ENCODE measurements at places on chromosomes 6 and 20.

DNA sequence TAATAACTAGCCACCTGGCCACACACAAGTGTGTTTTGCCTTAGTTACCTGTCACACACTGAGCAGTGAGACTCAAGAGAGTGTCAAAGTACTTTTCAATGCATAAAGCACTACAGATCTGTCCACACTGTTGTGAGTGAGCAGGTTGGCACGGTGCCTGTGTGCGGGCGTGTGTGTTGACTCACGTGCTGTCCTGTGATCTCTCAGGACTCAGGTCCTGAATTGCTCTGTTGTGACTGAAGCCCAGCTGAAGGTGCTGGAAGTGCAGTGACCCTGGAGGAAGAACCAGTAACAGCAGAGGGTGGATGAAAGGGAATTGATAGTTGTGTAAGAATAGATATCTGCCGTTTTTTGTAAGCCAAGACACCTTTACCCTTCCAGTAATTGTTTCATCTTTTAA lies 18.3 kb downstream of the SLC16A10 start:
- DNase-seq: peak; percentile 10

DNA sequence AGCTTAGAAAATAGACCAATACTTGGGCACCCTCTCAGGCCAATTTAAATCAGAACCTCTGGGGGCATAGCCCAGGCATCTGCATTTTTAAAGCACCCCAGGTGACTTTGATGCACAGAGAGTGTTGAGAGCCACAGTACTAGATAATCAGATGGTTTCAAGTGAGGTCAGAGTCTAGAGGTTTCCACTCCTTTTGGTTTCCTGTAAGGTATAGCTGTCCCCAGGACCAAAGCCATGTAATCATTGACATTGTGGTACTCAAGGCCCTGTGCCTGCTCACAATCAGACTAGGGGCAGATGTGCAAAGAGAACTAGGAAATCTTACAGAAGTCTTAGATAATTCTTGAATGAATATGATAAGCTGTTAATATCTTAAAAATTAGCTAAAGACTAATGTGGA lies 9.1 kb downstream of the FILIP1 start:
- no peak for DNase-seq

DNA sequence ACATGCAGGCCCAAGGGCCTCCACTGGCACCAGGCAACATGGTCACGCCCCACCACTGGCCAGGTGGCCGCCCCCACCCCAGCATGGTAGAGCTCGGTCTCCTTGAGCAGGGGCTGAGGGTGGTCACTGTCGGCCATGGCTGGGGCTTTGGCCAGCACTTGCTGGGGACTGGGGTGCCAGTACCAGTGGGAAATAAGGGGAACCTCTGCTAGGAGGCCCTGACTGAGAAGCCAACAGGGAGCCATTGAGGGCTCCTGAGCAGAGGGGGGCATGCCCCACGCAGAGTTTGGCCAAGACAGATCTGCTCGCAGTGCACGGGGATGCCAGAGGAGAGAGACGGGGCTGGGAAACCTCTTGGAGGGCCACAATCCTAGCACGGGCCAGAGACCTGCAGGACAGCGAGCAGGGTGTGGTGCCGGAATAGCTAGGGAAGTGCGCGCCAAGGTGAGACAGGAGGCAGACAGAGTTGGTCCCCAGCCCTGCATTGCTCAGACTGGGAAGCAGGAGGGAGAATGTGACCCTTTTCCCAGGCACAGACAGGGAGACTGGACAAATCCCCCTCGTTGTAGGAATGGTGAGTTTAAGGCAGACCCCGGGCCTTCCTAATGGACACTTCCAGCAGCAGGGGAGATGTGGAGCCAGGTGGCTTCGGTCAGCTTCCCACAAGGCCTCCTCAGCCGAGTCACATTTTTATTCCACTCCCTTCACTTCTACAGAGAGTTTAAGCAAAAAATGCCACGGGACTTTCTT lies 179.0 kb upstream of the CST7 start:
- no peak for DNase-seq

DNA sequence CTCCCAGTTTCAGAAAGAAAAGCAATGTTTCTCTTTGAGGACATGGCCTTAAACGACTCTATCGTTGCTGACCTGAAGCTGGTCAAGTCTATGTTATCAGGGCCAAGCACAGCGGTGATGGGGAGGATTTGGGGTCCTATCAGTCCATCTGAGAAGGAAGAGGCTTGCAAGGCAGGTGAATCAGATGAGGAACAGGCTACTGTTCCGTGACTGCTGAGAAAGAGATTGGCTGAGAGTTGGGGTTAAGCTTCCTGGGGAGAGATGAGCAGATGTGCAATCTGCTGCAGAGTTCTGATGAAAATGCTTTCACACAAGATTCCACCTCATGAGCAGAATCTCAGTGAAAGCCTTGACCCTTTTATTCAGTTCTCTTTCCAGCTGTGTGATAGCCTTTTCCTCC lies 168.3 kb upstream of the STMND1 start:
- DNase-seq: no peak

GRCh38 chr6:17987447-17987696 lies at the start of gene KIF13A:
Gene KIF13A (minus strand): TSS chr6:17987635. CDS start chr6:17987463, 172 bp downstream.
- no peak for DNase-seq

DNA sequence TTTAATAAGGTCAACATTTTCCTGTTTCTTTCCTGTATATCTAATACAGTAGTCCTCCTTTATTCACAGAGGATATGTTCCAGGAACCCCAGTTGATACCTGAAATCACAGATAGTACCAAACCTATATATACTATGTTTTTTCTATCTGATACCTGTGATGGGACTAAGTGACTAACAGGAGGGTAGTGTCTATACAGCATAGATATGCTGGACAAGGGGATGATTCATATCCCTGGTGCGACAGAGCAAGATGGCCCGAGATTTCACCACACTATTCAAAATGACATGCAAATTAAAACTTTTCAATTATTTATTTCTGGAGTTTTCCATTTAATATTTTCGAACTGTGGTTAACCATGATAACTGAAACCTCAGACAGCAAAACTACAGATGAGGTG lies 281.1 kb downstream of the LAMA2 start:
- DNase-seq: no peak

DNA sequence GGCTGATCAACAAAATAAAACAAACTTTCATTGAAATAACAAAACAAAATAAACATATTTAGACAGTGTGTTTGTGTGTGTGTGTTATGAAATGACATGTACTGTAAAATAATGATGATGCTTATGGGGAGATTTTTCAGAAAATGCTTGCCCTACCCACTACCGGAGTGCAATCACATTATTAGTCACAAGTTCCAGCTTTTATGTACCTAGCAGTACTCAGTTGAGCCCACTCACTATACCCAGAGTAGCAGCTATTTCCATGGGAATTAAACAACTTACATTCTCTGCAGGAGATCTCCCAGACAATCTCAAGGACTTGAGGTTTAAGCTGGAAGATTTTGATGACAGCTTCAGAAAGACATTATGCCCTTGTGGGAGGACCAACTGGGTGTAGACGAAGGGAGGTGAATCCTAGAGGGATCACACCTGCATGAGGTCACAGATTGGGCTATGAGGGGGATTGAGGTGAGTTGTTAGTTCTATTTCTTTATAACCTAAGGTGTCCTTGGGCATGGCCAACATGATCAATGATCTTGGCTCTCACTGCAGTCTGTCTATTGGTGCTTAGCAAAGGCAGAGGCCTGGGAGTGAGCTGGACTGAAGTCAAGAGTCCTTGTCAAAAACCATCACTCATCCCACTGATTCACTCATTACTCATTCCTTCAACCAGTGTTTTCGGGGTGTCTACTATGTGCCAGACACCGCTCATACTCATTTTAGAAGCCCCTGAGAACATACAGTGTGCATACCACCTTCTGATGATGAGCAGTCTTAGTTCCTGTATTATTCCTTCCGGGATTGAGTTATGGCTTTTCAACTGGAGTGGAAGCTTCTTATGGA lies 6.7 kb upstream of the CLIC5 start:
- peak; percentile 1 for DNase-seq

- no peak for DNase-seq
Measured at GRCh38 chr6:27605401-27606342, 132.8 kb upstream of the ZNF184 start.

DNA sequence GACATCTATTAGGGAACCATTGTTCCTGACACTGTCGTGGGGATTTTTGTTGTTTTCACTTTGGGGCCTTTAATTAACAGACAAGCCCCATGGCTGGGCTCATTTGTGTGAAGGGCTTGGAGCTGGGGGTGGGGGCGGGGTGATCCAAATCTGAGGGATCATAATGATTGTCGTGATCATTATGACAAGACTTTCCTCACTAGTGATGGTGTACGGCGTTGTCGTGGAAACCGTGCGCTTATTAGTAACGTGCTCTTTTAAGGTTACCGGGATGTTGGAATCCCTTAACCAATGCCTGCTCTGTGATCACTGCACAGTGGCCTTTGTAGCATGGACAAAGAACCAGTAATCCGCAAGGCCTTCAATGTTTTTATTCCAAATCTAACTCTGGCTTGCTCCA lies 18.6 kb downstream of the PDYN start:
- no peak for DNase-seq

DNA sequence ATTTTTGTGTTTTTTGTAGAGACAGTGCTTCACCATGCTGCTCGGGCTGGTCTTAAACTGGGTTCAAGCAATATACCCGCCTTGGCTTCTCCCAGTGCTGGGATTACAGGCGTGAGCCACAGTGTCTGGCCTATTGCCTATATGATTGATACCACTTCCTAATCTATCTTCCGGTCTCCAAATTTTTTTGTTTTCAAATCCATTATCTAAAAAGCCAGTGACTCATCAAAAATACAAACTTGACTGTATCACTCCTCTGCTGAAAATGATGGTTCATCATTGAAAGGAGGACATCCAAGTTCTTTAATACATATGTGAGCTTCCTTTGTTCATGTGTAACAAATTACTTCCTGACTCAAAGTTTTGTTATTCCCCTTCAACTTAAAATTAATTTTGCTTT lies 35.5 kb downstream of the FAM8A1 start:
- no peak for DNase-seq

GRCh38 chr20:1462001-1462400 lies 4.6 kb downstream of the NSFL1C start:
- no peak for DNase-seq

DNA sequence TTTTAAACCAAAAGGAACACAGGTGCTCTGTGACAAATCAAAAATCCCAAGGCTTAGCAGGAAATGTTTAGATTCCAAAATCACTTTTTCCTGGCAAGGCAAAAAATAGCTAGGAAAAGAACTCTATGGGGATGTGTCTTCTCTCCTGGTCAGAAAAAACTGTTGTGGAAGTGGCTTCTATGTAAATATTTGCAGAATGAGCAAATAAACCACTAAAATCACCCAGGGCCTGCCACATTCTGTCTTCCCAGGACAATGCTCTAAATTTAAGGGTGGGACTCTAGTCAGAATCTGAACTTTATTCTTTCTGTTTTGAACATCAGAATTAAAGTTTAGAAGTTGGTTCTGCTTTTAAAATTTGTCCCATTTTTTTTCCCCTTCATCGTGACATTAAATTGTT lies 29.3 kb downstream of the GCM1 start:
- no peak for DNase-seq

- no peak for DNase-seq
Measured at GRCh38 chr6:56343295-56343694, 95.9 kb upstream of the COL21A1 start.

- no peak for DNase-seq
Measured at GRCh38 chr20:51311636-51312479, 230.7 kb downstream of the NFATC2 start.

DNA sequence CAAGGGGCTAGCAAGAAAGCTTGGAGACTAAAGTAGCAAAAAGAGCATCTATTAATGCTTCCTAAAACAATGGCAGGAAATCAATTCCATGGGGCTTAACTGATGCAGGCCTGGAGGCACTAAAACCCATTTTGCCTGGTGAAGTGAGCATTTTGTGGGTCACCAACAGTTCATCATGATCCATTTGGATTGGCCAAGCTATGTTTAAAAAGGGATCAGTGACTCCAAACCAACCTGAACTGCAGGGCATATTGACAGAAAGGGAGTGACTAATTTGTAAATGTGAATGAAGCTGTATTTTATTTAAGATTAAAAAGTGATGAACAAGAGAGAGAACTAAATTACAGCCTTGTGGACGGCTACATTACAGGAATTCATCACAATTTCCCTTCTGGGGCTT lies 132.0 kb downstream of the PCSK2 start:
- no peak for DNase-seq

DNA sequence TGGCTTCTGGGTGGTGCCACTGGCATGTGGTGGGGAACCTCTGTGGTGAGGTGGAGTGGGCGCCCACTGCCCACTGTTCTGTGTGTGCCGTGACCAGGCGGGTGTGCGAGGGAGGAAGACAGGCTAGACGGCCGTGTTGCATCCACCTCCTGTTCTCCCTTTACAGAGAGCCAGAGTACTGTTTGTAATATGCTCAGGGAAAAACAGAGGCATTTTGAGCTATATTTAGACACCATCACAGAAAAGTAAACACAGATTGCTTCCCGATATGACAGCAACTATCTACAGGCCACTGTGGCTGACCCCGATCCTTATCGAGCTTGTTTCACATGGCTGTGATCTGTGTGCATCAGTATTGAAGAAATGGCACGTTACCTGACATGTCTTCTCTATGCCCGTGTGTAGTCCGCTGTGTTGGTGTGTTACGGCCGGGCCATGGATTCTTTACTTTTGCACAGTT lies 45.6 kb downstream of the ARID1B start:
- no peak for DNase-seq

DNA sequence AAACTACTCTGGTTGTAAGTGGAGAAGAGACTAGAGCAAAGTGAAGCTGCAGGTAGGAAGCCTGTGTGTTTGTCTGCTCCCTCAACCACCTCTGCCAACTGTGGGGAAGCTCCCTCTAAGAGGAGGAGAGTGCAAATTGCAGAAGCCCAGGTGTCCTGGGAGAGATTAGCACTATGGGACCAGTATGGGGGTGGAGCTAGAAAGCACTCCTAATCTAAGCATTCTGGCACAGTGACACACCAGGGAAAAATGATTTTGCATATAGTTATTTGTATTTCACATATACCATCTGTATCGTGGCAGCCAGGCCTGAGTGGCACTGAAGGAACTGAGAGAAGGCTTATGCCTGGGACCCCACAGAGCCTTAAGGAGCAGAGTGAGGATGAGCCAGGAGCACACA lies 12.8 kb downstream of the GSTA1 start:
- DNase-seq: no peak

- DNase-seq: no peak
Measured at GRCh38 chr6:151269321-151269995, 29.7 kb downstream of the AKAP12 start.

GRCh38 chr20:19256906-19257595 lies 44.6 kb downstream of the SLC24A3 start:
- no peak for DNase-seq

GRCh38 chr20:51306521-51307358 lies 235.8 kb downstream of the NFATC2 start:
- DNase-seq: peak; percentile 61

- DNase-seq: no peak
Measured at GRCh38 chr20:41178904-41179432, 41.6 kb downstream of the PLCG1 start.

- no peak for DNase-seq
Measured at GRCh38 chr6:53983301-53983700, 127.9 kb upstream of the MLIP start.
